ENCODE measurements at places on chromosomes 12 and 14.

DNA sequence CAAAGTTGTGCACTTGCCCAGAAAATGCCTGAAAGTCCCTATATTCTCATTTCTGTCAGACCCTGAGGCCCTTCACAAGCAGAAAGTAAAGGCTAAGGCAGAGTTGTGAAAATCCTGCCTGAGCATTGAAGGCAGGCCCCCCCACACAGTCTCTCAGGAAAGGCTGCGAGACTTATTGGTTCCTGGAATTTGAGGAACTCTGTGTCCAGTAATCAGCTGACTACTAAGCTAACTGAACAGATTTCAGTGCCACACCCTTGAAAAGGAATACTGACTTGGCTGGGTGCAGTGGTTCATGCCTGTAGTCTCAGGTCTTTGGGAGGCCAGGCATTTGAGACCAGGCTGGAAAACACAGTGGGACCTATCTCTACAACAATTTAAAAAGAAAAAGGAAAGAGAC, 21.1 kb upstream of the PPP2R5E start:
- no peak for DNase-seq

GRCh38 chr12:13250416-13250815, 53.9 kb downstream of the EMP1 start:
- DNase-seq = no peak

DNA sequence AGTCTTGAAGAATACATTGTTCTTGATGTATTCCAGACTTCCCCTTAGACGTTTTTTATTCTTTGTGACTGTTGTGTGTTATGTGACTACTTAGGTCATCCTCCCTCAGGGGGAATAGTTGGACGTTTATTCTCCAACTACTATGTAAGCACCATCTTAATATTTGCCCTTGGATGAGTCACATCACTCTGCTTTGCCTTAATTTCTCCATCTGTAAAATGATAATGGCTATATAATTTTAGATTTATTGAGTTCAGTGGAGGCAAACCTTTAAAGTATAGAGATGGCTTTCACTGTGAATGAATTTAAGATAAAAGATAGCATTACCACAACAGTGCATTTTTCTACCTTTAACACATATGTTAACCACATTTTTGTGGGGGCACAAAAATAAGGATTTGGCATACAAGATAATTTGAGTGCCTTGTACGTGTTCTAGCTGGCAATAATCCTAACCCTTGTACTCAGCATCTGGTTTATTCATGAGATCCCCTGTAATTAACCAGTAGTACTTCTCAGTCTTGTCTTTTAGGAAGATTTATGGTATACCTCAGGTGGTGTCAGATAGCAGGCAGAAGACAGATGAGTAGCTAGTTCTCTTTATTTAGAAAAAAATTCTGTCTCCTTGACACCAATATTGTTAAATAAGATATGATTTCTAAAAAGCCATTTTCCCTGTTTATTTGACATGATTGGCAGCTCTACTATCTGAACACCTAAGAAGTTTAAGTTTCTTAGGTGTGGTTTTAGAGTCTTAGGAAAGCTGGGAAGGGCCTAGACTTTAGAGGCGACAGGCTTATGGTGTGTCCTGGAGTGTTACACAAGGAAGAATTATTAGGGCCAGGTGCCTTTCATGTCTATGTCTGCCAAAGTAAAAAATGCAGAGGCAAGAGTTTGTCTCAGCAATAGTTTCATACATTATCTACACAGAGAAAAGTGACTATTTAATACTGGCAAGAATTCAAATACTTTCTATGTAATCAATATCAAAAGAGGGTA, 152.3 kb downstream of the RAD51B start:
- no peak for DNase-seq

GRCh38 chr12:109815757-109816617, 17.2 kb downstream of the TRPV4 start:
- DNase-seq = no peak

GRCh38 chr12:846421-846820, 94.0 kb downstream of the WNK1 start:
- DNase-seq = no peak

- DNase-seq = no peak
Observed at GRCh38 chr14:78356391-78356790, 186.2 kb downstream of the NRXN3 start.

GRCh38 chr12:19038209-19038608, 91.3 kb upstream of the PLEKHA5 start:
- DNase-seq = no peak

DNA sequence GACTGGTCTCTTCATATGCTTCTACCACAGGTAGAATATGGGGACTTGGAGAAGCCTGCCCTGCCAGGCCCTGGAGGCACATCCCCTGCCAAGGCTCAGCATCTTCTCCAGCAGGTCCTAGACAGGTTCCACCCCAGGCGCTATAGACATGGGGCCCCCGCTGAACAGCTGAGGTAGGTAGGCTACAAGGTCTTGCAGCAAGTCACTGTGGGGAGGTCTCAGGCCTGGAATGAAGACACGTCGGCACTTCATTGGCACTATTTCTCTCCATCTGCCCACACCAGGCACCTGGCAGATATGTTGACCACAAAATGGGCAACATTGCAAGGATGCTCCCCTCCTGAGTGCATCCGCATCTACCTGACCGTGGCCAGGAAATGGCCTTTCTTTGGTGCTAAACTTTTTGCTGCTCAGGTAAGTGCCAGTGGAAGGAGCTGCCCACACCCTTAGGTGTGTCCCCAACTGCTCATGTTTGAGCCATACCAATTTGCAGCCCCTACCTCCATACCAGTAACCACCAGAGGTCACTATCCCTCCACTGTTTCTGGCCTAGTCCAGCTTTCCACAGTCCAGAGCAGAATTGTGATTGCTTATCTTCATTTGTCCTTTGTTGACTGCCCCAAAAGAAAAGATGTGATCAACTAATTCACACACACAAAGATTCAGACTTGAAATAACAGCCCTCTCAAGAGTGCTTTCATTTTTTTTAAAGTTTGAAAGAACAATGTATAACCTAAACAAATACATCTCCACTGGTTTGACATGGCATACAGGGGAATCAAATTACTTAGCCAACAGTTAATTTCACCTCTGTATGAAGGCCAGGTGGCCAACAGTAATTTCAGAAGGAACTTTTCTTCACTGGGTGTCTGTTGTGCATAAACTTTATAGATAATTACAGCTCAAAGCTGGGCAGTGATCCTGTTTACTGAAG, 16.1 kb downstream of the PIGH start:
- DNase-seq = peak; percentile 76

- DNase-seq = no peak
Observed at GRCh38 chr14:99038431-99038820, 233.6 kb downstream of the BCL11B start.

- DNase-seq = no peak
Observed at GRCh38 chr14:70602254-70602653, 1.8 kb upstream of the MED6 start.

GRCh38 chr12:43370263-43370662, 181.7 kb downstream of the ADAMTS20 start:
- no peak for DNase-seq

DNA sequence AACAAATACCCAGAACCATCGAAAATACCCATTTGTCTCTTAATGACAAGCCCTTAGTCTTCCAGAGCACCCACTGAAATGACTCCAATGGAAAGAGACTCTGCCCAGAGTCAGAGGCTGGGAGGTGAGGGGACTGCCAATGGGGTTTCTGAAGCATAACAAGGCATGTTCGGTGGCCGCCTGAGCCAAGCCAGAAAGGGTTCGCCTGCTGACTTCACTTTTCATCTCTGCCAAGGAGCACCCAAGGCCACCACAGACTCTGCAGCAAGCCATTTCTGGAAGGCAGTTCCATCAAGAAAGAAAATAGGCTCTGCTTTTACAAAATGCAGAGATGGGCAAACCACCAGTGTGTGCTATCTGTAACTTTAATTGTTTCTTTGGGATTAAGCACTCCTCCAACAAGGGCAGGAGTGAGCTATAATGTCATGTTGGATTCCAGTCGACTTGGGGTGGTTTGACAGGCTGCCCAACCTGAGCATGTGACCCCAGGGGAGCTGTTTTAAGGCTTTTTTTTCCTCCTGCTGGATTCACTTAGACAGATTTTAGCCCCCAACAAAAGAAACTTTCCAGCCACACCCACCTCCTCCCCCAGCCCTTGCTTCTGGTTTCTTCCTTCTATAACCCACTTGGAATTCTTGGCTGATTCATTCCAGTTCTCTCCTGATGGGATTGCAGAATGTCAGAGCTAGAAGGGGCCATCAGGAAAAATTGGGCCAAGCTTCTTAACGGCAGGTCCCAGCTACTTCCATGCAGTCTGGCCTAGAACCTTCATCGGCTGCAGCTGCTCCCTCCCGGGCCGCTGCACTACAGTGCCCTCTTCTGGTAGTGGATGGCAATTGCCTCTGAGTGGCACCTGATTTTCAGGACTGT, 24.1 kb downstream of the CKAP4 start:
- peak; percentile 74 for DNase-seq

- DNase-seq = no peak
Observed at GRCh38 chr12:108519558-108519957, 4.5 kb downstream of the FICD start.

DNA sequence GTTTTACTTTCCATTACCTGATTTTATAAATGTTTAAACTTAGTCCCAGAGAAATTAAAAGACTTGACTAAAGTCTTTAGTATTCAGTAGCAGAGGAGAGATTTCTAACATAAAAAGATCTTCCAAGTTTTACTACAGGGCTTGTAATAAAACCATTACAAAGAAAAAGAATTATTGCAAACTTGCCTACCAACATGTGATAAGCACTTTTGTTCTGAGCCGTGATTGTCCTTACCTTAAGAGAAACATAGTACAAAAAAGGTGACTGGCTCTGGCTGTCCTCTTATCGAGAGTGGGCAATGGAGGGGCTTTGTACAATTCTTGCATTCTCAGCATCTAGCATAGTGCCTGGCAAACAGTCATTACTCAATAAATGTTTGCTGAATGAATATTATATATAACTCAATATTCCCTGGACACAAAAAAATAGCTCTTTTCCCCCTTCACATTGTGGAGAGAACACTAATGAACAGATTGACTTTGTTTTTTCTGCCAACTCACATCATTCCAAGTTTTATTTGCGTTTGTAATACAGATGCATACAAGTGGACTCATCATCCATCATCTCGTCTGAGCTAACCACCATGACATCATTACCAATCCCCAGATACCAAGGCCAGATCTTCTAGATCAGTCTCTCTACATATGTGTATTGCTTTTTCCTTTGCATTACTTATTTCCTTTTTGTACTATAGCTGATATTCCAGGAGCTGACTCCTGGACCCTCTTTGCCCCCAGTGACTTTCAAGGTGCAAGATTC, 192.8 kb upstream of the EEA1 start:
- DNase-seq = no peak

DNA sequence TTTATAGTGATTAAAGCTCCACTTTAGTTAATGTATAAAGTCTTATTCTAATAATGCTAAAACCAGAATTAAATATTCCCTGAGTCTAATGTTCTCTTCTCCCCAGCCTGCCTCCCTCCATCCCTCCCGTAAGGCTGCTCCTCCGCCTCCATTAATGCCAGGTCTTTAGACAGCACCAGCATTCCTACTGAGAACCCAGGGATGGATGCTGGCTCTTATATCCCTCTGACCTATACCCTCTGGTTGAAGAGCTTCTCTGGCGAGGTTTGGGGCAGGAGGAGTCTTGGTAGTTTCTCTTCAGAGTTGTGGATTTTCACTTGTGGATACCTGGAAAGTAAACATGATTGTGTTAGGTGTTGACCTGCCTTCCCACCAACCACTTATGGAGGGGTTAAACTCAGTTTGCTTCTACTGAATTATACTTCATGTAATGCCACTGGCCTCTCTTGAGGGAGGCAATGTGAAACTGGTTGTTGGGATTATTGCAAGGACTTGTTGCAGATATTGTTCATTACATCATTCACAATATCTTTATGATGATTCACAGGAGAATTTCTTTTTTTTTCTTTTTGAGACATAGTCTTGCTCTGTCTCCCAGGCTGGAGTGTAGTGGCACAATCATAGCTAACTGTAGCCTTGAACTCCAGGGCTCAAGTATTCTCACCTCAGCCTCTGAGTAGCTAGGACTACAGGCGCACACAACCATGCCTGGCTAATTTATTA, 11.1 kb upstream of the SMAGP start:
- no peak for DNase-seq

DNA sequence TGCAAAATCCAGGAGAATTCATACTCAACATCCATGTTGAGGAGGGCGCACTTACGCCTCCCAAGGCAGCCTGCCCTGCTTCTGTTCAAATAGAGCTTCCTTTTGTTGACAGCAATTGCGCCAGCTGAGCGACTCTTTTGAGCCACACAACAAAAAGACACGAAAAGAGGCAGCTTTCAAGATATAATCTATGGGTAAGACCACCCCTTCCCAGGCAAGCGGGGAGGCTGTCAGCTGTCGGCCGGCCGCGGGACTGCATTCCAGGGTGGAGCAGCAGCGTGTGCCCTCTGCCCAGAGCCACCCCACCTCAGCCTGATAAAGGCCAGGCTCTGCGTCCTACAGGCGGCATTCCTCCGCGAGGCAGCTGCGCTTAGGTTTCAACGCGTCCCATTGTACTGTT, 15.8 kb upstream of the STAB2 start:
- DNase-seq = peak; percentile 33

DNA sequence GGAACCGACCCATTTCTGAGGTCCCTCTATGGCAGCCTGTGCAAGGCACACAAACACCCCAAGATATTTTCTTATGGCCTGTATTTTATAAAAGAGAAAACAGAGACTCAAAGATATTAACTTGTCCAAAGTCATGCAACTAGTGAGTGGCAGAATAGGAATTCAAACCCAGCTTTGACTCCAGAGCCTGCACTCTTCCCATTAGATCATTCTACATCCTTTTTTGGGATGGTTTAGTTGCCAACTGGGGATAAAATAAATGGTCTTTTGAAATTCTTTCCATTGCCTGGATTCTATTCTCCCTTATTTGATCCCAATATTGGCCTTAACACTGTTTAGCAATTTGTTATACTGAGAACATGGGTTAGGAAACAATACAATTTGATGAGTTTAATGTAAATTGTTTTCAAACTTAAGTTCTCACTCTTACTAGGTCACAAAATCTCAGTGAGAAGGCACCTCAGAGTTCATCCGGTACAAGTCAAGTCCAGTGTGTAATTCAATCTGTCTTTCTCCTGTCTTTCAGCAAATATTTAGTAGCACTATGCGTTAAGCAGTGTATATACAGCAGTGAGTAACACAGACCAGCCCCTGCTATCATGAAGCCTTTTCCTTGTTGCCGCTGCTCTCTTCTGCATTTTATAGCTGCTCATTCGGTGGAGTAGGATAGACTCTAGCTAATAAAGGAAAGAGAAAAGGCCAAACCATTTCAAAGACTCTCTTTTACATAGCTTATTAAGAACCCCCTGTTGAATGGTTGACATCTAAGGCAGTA, 162.1 kb upstream of the IFNG-AS1 start:
- no peak for DNase-seq

GRCh38 chr12:18723752-18724151, 14.1 kb downstream of the PLCZ1 start:
- DNase-seq = no peak
